NCI-H345 (cell line): ENCODE measurements at places on chromosomes 13 and 19.

DNA sequence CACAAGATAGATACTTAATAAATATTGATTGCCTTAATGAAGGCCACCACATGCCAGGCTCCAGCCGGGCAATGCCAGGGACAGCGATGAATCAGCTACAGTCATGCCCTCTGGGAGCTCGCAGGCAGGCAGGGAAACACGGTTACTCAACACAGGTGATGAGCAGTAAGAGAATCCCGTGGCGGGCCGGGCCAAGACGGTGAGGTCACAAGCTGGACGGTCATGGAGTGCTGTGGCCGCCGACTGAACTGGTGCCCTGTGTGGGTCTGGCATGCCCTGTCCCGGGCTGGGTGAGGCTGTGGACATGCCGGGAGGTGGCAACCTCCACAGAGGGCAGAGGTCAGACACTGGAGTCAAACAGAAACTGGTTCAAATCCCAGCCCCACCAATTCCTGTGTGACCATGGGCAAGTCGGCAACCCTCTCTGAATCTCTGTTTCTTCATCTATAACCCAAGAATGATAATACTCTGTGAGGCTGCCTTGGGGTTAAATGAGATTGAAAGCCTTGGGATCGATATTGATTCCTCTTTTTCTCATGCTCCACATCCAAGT lies 13.2 kb upstream of the PAK4 start:
- no peak for DNase-seq

DNA sequence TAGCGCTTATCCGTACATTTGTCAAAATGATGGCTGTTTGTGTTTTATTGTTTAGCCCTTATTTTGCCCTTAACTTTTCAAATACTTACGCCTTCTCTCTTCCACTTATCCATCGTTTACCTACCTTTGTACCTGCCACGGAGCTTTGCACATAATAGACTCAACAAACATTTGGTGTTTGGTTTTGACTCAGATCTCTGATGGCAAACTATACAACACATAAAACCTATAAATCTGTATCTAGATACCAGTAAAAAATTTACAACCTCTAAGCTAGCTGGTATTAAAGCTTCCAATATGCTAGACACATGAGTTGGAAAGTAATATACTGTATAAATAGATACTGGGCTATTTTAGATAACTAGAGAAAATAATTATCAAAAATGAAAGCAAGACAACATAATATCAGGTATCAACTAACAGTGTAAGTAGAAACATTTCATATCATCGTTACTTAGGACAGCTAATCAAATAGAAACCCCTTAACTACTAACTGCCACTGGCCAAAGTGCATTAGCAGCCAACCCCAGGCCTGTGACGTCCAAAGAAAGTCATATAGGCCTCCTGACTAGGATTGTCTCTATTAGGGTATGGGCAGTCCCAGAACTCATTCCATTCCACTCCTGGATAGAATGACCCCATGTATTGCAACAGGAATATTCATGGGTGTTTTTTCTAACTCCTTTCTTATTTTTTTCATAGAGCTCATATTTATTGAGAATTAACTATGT lies 53.8 kb downstream of the KCTD12 start:
- DNase-seq: peak; percentile 88

DNA sequence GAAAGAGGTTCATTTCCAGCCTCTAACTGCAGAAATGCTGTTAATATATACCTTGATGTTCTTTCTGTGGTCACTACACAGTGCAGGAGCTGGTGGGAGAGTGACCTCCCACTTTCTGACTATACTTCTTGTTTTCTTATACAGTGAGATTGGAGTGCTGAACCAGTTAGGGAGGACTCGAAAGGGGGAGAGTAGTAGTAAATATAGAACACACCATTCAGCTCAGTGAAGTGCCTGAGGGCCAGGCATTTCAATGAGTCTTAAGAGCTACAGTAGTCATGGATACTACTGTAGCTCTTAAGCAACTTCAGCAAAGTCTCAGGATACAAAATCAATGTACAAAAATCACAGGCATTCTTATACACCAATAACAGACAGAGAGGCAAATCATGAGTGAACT lies 372.9 kb downstream of the MTUS2 start:
- DNase-seq: no peak

DNA sequence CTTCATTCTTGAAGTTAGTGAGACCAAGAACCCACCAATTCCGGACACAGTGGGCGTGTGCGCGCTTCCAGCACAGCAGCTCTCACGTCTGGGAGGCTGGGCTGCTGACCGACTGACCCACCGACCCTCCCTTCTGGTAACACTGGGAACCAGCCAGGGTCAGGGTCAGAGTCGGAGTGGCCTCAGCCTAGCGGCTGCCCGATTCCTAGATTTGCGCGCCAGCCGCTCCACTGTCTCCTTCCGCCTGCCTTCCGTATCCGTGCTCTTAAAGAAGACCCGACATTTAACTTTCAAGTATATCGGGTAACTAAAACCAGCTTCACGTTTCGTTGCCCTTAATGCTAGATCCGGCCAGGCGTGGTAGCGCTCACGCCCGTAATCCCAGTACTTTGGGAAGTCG lies 41.1 kb downstream of the SERP2 start:
- no peak for DNase-seq

GRCh38 chr19:34579281-34580054 lies 97.5 kb downstream of the SCGB2B2 start:
- DNase-seq: no peak

DNA sequence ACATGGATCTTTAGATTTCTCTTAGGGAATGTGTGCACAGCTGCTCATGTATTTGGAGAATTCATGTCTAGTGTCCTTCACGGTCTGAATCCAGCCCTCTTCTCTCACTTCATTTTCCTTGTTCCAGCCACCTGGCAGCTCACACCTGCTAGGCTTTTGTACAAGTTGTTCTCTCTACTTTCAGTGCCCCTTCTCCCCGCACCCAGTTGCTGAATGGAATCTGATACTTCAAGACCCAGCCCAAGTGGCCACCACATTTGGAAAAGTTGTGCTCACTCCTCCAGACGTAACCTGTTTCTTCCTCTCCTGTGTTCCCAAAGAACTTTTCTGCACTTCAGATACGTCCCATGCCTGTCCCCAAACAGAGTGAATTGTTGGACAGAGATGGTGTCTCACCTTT lies 235.6 kb downstream of the SHISA2 start:
- peak; percentile 63 for DNase-seq

GRCh38 chr13:106499896-106500295 lies 35.6 kb downstream of the EFNB2 start:
- DNase-seq: no peak

- DNase-seq: no peak
Observed at GRCh38 chr19:7654401-7654800, 14.4 kb upstream of the RETN start.

DNA sequence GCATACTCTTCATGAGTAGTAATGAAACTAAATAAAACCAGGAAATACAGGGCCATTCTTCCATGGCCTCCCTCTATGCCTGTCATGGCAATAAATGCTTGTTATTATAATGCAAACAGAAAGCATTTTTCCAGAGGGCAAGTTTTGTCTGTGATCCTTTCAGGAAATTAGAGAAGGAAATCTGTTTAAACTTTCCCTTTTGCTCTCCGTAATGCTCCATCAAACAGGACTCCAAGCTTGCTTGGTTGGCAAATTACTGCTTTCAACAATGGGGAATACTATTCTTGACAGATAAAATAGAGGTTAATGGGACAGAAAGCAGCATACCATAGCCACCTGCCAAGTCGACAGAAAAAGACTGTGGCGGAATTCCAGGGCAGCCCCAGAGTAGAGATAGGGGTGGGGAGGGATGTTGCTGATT lies 252.5 kb downstream of the LHFPL6 start:
- no peak for DNase-seq
